ENCODE measurements at places on chromosomes 11 and 22.
A peak's percentile ranks its signal among the peaks of the same experiment; 100 is the strongest.

DNA sequence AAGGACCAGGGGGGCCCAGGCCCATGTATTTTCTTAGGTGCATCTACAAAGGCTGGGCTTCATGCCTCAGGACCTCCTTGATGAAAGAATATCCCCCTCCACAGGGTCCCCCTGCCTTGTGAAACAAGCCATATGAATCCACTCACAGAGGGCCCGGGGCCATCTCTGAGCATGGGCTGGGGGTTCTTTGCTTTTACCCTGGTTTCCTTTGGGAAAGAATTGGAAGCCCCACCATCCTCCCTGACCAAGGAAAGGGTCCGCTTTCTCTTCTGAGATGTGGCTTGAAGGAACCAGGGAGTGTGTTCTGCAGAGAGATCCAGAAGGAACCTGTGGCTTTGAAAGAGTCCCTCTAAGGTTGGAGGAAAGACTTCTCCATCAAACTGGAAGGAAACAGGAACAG lies 9.2 kb upstream of the ANO1 start:
- no peak for DNase-seq

DNA sequence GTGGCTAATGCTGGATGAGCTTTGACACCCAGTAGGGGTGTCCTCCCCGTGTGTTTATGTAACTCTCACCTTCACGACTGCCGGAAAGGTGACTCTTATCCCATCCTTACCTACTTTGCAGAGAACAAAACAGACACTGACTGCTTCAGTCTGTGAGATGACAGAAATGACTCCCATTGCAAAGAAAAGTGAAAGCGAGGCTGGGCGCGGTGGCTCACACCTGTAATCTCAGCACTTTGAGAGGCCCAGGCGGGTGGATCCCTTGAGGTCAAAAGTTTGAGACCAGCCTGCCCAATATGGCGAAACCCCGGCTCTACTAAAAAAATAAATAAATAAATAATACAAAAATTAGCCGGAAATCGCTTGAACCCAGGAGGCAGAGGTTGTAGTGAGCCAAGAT lies 106.4 kb upstream of the ANO1 start:
- no peak for DNase-seq

GRCh38 chr22:46163557-46163888 lies 13.2 kb downstream of the PPARA start:
- DNase-seq: no peak

GRCh38 chr11:34640050-34640923 lies 19.4 kb downstream of the EHF start:
- DNase-seq: peak; percentile 91

GRCh38 chr11:10454878-10455631 lies at the start of gene AMPD3:
Gene AMPD3, plus strand, starts transcription at chr11:10455264. Its CDS starts 6,256 bp downstream, at chr11:10461520.
- peak; percentile 90 for DNase-seq

GRCh38 chr22:21702700-21703683 lies 32.6 kb downstream of the YPEL1 start:
- no peak for DNase-seq

- no peak for DNase-seq
These were observed 15.5 kb downstream of the RAB30 start for GRCh38 chr11:83056204-83056603.

DNA sequence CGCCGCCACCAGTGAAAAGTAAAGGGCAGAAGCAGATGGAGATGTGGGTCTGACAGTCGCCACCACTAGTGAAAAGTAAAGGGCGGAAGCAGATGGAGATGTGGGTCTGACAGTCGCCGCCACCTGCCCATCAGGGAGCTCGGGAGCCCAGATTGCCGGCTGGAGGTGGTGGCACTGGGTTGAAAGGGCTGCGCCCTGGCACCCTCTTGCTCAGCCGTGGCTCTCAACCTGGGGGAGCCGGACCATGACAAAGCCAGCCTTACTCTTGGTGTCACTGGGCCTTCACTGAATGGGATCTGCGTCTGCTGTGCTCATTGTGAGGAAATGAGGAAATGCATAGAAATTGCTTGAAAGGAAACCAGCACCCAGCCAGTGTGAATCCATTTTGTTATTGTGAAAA lies 36.3 kb downstream of the AP2A2 start:
- no peak for DNase-seq

DNA sequence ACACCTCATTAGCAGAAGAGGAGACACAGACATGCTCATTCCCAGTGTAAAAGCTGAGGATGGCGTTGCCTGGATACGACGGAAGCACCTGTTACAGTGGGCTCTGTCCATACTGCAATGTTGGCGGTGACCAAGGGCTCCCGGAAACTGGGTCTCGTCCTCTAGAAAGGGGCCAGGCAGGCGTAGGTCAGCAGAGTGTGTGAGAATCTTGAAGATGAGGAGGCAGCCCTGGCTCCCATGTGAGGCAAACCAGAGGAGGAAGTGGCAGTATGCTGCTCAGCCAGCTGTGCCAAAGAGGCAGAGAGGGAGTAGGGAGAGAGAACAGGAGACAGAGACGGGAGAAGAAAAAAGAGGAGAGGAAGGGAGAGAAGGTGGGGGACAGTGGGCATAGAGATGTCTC lies 10.3 kb downstream of the LTO1 start:
- DNase-seq: no peak

GRCh38 chr11:63478896-63479295 lies 12.1 kb downstream of the PLAAT5 start:
- DNase-seq: peak; percentile 38

DNA sequence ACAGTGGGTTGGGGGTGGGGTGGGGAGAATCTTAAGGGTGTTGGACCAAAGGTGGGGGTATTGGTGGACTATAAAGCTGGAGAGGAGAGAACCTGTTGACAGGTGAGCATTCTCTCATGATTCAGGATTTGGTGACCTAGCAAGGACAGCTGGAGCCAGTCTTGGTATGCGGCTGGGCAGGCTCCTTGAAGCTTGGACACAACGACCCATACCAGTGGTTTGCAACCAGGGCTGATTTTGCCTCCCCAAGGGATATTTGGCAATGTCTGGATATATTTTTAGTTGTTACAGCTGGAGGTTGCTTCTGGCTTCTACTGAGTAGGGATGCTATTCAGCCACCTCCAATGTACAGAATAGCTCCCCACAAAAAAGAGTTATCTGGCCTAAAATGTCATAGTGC lies 5.6 kb downstream of the EXT2 start:
- DNase-seq: no peak

- no peak for DNase-seq
These were observed 1.7 kb downstream of the CREBZF start for GRCh38 chr11:85663080-85663752.

- no peak for DNase-seq
These were observed 920.1 kb downstream of the BRD1 start for GRCh38 chr22:48907591-48907990.

GRCh38 chr11:103877221-103877620 lies 159.2 kb upstream of the DDI1 start:
- no peak for DNase-seq

- DNase-seq: no peak
These were observed 27.1 kb upstream of the WNT11 start for GRCh38 chr11:76233196-76233921.

- peak; percentile 86 for DNase-seq
These were observed 955.6 kb downstream of the OPCML start for GRCh38 chr11:132576706-132577105.

DNA sequence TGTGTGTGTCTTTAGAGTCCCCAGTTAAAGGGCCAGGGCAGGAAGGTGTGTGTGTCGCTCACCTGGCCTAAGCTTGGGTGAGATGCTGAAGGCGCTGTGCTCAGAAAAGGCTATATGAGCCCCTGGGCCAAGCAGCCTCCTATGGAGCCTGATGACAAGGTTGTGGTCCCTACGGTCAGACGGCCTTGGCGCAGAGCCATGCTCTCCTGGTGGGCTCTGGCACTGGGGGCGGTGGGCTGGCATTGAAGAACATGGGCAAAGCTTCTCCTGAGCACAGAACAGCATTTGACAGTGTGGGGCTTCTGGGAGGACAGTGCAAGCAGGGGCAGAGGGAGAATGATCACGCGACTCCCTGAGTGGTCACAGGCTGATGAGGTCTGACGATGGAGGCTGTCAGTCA lies 10.7 kb upstream of the LRRC10B start:
- no peak for DNase-seq

DNA sequence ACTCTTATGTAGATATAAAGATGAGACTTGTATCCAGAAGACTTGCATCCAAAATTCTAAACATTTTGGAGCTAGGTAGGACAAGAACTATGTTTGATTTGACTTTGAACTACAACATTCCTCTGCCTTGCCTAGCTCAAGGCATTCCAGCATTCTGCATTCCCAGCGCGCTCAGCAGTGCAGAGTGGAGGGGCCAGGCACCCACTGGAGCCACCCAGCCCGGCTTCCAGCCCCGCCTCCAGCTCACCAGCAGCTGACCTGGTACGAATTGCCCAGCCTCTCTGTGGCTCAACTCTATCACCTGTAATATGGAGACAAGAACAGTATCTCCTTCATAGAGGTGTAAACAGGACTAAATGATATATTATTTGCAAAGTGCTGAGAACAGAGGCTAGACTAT lies 28.8 kb downstream of the PRDM10 start:
- DNase-seq: no peak

DNA sequence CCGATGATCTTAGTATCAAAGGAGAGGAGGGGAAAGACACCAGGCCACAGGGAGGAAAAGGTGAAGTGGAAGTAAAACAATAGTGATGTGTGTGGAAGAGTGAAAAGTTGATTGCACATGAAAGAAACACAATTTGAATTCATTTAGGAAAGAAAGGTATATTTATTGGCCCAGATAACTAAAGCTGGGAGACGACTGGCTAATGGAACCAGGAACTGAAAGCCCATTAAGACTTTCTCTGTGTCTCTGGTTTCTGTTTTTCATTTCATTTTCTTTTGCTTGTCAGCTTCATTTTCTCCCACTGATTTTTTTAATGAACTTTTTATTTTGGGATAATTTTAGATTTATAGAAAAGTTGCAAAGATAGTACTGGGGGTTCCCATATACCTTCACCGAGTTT lies 5.1 kb upstream of the DCHS1 start:
- DNase-seq: no peak

GRCh38 chr11:110455718-110456117 lies 26.0 kb downstream of the FDX1 start:
- no peak for DNase-seq

DNA sequence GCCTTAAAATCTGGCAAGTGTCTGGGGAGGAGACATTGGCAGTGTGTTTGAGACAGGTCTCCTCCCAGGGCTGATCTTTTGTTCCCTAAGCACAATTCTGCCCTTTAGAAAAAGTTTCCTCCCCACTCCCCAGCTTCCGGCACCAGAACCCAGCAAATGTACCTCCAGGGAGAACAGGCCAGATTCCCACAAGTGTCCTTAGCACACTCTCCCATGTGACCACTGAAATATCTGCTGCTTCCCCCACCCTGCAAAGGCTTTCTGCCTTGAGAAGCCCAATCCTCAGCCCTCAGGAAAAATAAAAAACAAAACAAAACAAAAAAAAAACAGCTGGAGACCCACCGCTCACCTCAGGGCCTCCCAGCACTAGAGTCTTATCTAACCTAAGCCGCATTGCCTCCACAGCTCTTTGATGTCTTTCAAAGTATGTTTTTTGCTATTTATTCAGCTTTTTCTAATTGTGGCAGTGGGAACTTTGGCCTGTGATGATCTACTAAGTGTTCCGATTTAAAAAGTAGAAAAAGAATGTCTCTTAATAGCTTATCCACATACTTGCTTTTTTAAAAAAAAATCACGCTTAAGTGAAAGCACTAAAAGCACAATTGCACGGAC lies 29.0 kb upstream of the FBLN1 start:
- no peak for DNase-seq

GRCh38 chr22:47086596-47087248 lies 324.3 kb downstream of the TBC1D22A start:
- no peak for DNase-seq

DNA sequence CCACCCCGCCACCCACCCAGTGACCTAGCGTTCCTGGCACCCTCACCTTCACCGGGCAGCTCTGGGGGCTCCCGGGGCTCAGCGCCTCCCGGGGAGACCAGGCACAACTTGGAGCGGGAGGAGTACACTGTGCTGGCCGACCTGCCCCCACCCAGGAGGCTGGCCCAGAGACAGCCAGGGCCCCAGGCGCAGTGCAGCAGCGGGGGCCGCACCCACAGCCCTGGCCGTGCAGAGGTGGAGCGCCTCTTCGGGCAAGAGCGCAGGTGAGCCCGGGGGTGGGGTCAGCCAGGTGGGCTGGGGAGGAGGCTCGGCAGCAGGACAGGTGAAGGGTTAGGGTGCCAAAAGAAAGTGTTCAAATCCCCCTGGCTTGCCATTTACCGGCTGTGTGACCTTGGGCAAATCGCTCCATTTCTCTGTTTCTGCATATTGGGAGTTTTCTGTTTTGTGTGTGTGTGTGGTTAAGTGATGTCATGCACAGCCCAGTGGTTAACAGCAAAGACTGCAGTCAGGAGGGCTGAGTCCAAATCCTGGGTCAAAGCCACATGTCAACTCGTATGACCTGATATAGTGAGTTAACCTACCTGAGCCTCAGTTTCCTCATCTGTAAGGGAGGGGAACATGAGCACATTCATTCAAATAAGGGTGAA lies 29.5 kb downstream of the TRIOBP start:
- DNase-seq: no peak

GRCh38 chr11:69508974-69509373 lies 27.5 kb downstream of the LINC01488 start:
- no peak for DNase-seq

DNA sequence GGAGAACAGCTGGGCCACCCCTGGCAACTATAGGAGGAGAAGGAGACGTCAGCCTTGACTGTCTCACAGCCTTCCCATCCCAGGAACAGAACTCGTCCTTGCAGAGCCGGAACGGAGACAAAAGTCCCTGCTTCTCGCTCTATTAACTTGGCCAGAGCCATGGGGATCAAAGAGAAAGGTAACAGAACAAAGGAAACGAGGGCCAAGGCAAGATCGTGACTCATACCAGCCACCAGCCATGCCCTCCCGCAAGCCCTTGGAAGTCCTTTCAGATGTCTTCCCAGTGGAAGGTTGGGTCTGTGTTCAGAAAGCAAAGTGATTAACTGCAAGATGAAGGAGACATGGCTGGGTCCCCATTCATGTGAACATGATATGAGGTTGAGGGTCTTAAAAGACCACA lies 64.7 kb downstream of the PDE2A start:
- no peak for DNase-seq

DNA sequence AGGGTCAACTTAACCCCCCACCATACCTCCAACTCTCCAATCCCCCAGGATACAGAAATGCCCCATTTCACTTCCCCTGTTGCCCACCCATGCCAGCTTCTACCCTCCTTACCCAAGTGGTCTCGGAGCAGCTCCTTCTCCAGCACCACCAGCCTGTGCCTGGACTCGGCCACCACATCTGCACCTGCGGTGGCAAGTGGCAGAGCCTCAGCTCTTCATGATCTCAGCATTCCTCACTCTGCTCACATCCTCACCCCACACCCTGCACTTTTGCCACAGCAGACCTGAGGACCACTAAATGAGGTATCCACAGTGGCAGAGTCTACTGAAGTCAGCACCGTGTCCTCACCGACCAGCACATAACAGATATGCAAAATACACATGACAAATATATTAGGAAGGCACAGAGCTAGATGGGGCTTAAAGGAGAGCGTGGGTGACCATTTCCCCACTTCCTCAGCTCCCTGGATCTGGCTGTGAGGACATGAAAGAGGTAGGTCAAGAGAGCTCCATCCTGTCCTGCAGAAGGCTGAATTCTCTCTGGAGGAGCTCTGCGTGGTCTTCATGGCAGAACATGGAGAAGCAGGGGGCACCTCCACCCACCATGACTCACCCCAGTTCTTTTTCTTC lies 9.7 kb downstream of the NHERF4 start:
- DNase-seq: no peak
